ENCODE measurements at places on chromosomes 1 and 21.

- no peak for DNase-seq
Measured at GRCh38 chr1:180268556-180269075, 38.6 kb downstream of the LHX4 start.

GRCh38 chr1:32111789-32112188 lies 3.9 kb downstream of the KPNA6 start:
- DNase-seq = no peak

- no peak for DNase-seq
Measured at GRCh38 chr1:61058483-61059245, 23.7 kb upstream of the NFIA start.

- no peak for DNase-seq
Measured at GRCh38 chr21:17757671-17758070, 61.5 kb downstream of the C21orf91 start.

- DNase-seq = no peak
Measured at GRCh38 chr1:214650664-214651063, 47.7 kb downstream of the CENPF start.

DNA sequence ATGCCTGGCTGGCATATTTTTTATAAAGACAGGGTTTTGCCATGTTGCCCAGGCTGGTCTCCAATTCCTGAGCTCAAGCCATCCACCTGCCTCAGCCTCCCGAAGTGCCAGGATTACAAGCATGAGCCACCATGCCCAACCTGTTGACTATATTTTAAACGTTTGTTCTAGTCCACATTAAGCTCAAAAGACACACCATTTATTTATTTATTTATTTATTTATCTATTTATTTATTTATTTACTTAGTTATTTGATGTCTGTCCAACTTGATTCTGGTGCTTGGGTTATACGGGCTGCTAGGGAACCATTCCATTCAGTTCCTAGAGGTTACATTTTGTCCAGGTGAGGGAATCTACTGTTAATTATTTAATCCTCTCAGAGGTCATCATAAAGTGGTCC lies 98.1 kb upstream of the ADGRL4 start:
- no peak for DNase-seq

DNA sequence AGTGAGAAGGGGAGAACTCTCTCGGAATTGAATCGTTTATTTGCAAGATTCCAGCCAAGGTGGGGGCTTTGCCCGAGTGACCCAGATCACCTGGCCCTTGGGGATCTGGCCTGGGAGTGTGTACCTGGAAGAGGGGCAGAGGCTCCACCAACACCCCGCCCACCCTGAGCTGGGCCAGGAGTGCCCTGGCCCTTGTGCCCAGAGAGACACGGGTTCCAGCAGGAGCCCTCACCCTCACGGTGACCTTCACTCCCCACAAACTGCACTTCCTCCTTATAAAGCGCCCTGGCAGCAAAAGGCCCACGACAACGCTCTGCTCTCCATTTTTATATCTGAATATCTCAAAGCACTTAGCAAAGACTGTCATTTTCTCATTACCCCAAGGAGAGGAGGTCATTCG lies 16.6 kb downstream of the CASZ1 start:
- no peak for DNase-seq

- DNase-seq = no peak
Measured at GRCh38 chr21:45644041-45644906, 749 bp downstream of the PCBP3 start.

DNA sequence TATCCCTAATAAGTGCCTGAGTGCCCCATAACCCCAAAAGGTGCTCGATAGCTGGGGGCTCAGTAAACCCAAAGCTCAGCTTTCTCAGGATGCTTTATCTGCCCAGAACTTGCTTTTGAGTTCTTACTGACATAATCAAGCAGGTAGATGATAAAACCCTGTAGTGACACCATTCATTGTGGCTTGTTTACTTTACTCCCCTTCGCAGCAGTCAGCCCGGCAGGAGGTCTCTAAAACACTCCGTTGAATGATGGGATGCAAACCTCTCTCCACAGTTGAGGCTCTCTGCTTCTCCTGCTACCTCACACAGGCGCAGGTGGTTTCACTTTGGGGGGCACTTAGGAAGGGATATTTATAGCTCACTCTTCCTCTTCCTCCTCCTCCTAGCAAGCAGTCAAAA lies 349.4 kb downstream of the HLX start:
- DNase-seq = no peak

- DNase-seq = no peak
Measured at GRCh38 chr1:228408041-228408868, 1.6 kb upstream of the TRIM11 start.

GRCh38 chr1:162397039-162397448 lies 14.9 kb downstream of the SH2D1B start:
- no peak for DNase-seq

DNA sequence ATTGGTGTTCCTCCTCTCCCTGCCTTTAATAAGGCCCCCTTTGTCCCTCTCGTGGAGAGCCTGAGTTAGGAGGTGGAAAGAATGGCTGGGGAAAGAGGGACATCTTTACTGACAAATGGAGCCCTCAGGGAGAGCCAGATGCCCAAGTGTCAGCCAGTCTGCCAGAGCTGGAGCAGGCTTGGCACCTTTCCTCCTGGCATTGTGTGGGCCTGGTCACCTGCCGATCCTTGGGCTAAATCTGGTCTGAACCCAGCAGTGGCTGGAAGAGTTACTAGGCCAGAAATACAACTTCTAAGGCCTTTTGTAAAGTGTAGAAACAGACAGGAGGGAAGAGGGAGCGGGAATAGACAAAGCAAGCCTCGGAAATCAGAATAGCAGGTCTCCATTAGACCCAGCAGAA lies 24.9 kb downstream of the VANGL1 start:
- DNase-seq = no peak

- no peak for DNase-seq
Measured at GRCh38 chr1:228148196-228148861, 1.4 kb upstream of the GJC2 start.

All from activated gamma-delta T cell treated with Interleukin-2 at 50 U/mL for 16 hours (primary cell).